Common myeloid progenitor, CD34-positive (primary cell): ENCODE measurements at places on chromosomes 1 and 21.
A peak's percentile ranks its signal among the peaks of the same experiment; 100 is the strongest.

GRCh38 chr1:10186331-10187025 lies 23.9 kb upstream of the KIF1B start:
- DNase-seq, result peak; percentile 28

DNA sequence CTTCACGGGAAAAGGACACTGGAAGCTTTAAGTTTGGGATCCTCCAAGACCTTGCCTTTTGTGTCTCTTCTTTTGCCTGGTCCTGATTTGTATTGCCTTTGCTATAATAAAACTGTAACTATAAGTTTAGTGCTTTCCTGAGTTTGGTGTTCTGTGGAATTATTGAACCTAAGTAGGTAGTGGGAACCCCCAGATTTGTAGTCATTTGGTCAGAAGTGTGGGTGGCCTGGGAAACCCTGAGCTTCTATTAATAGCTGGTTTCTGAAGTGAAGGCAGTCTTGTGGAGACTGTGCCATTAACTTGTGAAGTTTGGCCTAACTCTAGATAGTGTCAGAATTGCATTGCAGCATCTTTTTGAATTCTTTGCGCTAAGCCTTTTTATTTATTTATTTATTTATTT lies 6.8 kb upstream of the MYCL start:
- DNase-seq, result no peak

DNA sequence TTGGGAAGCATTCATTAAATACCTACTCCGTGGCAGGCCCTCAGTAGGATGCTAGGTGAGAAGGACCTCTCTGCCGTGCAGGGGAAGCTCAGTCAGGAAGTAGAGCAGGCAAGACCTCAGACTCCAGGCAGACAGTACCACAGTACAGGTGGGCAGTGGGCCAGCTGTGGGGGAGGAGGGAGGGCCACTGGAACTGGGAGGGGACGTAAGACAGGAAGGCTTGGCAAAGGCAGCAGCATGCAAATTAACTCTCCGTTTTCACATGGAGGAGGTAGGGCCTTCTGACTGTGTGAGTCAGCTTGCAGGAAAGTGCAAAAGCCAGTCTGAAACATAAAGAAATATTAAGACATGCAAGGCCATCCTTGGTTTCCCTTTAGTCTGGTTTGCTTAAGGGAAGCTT lies 157.7 kb downstream of the TRIM33 start:
- peak; percentile 79 for DNase-seq

- DNase-seq, result peak; percentile 42
Measured at GRCh38 chr1:159076438-159077119, at the start of gene AIM2. AIM2 (minus strand) TSS chr1:159076766; CDS start chr1:159073499, 3,267 bp downstream.

GRCh38 chr1:187894349-187894748 lies 1065.6 kb downstream of the PLA2G4A start:
- DNase-seq, result no peak

DNA sequence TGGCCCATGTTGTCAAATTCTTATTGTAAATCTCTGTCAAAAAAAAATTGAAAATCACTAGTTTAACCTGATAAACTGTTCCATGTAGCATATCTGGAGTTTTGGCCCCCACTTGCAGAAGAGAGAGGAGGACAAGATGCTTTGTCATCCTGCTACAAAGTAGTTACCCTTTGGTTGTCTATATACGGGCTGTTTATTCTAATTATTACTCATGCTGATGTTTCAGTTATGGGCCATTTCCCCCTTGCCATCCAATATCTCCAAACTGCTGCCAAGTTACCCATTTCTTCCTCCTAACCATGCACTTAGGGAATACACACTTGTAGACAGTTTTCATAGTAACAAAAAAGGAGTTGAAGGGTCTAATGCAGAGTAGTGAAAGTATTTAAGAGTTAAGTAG lies 22.6 kb downstream of the STX12 start:
- DNase-seq, result no peak

- DNase-seq, result peak; percentile 97
Measured at GRCh38 chr1:231460614-231461013, 38.5 kb upstream of the EGLN1 start.

- no peak for DNase-seq
Measured at GRCh38 chr1:56658254-56658653, 13.1 kb downstream of the PRKAA2 start.

- peak; percentile 46 for DNase-seq
Measured at GRCh38 chr21:22710721-22711120, 1712.5 kb downstream of the NCAM2 start.

DNA sequence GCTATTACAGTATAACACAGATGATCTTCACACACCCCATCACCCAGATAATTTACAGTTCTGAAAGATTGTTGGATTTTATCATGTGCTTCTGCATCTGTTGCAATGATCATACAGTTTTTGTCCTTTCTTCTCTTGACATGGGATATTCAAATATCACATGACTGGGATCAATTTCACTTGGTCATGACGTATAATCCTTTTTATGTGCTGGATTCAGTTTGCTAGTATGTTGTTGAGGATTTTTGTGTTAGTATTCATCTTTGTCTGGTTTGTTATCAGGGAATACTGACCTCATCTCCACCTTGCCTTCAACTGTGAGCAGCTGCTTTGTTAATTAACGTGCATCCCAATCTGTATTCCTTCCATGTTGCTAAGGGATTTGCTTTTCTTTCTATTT lies 44.7 kb upstream of the DISC1 start:
- DNase-seq, result no peak

GRCh38 chr21:45035477-45035848 lies 38.9 kb upstream of the ADARB1 start:
- no peak for DNase-seq

DNA sequence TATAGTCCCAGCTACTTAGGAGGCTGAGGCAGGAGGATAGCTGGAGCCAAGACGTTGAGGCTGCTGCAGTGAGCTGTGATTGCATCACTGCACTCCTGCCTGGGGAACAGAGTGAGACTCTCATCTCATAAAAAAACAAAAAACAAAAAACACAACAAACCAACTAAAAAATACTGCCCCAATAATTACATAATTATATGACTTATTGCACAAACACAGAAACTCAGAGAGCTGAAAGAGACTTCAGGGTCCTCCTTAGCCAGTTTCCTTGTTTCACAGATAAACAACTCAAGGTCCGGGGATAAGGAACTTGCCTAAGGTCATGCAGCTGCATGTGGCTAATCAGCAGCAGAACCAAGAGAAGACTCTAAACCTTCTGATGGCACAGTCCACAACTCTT lies 11.9 kb downstream of the EXTL2 start:
- DNase-seq, result peak; percentile 38

DNA sequence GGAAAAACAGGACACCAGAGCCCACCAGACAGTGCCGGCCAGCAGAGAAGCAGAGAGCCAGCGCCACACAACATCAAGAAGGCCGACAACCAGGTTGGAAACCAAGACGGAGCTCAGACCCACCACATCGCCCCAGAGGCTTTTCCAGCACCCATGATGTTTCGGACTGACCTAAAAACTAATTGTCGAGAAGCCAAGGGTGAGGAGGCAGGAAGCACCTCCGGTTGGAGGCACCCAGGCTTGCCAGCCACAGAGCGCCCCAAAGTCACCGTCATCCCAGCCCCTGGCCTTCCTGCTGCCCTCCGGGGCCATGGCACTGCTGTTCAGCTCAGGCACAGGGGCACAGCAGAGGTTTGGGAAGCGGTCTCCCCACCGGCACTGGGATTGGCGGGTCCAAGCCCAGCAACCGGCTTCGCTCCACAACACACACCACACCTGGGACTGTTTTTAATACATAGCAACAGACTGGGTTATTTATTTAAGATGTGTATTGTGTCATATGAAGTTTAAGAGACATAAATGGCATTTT lies 67.2 kb downstream of the SLC37A1 start:
- DNase-seq, result no peak
